ENCODE measurements at places on chromosomes 11 and 22.

DNA sequence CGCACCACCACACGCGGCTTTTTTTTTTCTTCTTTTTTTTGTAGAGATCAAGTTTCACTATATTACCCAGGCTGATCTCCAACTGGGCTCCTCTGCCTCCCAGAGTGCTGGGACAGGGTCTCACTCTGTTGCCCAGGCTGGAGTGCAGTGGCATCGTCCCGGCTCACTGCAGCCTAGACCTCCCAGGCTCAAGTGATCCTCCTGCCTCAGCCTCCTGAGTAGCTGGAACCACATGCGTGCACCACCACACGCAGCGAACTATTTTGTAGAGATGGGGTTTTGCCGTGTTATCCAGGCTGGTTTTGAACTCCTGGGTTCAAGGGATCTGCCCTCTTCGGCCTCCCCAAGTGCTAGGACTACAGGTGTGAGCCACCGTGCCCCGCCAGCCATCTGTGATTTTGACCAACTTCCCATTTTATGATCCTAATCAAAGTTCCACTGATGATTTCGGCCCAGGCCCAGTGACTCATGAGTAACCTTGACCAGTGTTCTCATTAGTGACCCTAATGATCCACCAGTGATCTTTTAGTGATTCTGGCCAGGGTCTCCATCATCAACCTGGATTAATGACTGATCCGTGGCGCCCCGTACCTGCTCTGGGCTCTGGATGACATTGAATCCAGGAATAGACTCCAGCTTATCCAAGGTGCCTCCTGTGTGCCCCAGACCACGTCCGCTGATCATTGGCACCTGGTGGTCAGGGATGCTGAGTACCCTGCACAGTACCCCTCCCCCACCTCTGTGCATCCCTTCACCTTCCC is 1.7 kb downstream of the TYMP start:
- no peak for DNase-seq

GRCh38 chr22:50434849-50435248 is 40.0 kb downstream of the SBF1 start:
- DNase-seq, result no peak

- no peak for DNase-seq
These were observed 33.0 kb downstream of the VSIG10L2 start for GRCh38 chr11:125978778-125979407.

GRCh38 chr11:117668321-117668751 is 128.7 kb downstream of the DSCAML1 start:
- DNase-seq, result no peak

DNA sequence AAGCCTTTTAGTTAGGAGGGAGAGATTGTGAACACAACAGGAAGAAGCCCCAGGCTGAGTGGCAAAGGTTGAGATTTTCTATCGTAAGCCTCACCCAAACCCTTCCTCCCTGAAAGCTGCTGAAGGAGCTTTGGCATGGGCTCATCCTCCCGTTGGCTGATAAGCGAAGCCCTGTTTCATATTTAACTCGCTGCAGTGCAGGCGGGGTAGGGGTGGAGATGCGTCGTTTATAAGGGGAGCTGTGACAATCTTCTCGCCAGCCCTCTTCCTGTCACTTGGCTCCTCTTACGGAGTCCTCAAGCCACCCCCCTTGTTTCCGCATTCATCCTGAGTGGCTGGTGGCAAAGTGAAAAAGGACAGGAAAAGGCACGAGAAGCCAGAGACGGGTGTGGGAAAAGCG is 137.0 kb downstream of the OR4C45 start:
- DNase-seq, result no peak

- no peak for DNase-seq
These were observed 12.0 kb downstream of the BRSK2 start for GRCh38 chr11:1401656-1402221.

All from NCI-H187 treated with DMSO at 0.1 percent for 48 hours (cell line).